ENCODE measurements at places on chromosomes 2 and 18. TPM values are rescaled to one million over a fixed set of nuclear protein-coding genes. Genes with fewer than 3 reads are reported as not detected.

- peak; percentile 27 for DNase-seq
Measured at GRCh38 chr2:27379836-27380625, 503 bp downstream of the ZNF513 start.

VIT gene
- 7.4 TPM for total RNA-seq

DNA sequence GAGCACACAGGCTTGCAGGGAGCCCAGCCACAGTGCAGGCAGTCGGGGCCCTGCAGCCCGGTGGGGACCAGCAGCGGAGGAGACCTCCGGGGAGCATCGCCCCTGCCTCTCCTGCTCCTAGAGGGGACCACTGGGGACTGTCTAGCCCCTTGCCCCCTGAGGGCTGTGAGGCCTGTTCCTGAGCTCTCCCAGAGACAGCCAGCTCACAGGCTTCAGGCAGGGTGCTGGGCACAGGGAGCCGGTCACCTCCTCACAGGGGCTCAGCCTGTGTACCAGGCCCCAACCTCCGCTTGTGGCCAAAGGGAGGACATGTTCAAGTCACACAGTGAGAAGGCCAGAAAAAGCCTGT lies 3.5 kb upstream of the NMUR1 start:
- DNase-seq, result no peak

CHRND gene
- total RNA-seq, result 2.4 TPM

SNORC gene
- total RNA-seq, result 0.30 TPM

DNA sequence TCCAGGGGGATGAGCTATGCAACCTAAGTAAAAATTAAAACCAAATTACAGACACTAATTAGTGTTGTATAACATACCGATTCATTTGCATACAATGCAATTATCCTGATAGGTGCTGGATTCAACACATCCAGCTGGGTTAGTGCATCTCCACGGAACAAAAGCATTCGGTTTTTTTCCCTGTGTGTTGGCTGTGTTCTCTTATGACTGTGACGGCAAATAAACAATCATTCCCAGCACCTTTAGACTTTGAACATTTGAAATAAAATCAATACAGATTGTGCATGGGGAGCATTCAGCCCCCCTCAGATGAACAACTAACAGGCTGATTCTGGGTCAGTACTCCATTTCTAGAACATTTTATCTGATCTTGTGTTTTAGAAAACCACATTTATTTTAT lies 22.7 kb downstream of the FAM124B start:
- no peak for DNase-seq

- no peak for DNase-seq
Measured at GRCh38 chr2:172829229-172829628, 93.6 kb downstream of the RAPGEF4 start.

PLCD4 gene
- total RNA-seq, result 2.8 TPM

CYP27A1 gene
- total RNA-seq, result 10.8 TPM

GRCh38 chr2:242030226-242030575 lies 160.7 kb downstream of the RTP5 start:
- no peak for DNase-seq

DNA sequence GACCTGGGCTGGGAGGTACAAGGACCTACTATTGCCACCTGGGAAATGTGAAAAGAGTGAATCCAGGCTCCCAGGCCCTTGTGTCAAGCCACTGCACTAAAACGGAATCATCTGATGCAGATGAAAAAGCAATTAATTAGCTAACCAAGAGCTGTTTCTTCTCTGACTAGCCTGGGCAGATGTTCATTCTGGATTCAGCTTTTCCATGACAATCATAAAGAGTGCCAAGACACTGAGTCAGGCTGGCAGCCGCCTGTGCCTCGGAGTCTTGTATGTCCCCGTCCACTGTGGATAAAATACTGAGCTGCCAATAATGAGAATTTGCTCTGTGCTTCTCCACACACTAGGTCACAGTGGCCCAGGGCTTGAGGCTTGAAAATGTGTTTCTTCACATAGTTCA lies 21.7 kb upstream of the LCLAT1 start:
- peak; percentile 58 for DNase-seq

DNA sequence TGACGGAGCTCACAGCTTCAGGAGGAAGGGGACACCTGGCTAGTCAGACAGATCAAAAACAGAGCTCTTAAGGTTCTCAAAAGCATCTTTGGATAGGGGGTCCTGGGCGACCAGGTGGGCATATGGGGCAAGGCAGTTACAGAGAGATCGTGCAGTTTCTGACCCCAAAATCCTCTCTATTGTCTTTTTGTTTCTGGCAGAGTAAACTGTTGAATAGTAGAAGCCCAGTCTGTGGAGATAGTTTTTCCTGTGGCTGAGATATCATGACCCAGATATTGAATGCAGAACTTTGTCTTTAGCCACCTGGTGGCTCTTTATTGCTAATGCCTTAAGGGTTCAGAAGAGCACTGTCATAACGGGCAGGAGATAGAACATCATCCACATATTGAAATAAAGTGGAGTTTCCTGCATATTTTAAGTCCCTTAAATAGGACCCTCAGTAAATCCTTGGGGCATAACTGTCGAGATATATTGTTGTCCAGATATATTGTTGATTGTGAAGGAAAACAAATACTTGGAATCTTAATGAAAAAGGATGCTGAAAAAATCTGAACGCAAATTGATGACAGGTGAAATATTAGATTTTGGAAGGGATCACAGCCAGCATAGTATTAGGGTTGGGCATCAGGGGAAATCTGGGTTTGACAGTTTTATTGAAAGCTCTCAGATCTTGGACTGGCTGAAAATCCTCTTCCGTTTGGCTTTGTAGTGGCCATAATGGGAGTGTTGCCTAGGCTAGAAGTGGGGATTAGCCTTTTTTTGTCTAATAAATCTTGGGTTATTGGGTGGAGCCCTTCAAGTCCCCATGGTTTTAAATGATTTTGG lies 14.1 kb upstream of the ZDBF2 start:
- DNase-seq, result no peak

- DNase-seq, result no peak
Measured at GRCh38 chr18:79343567-79344207, 52.0 kb upstream of the NFATC1 start.

HNMT gene
- total RNA-seq, result 73.7 TPM

DNA sequence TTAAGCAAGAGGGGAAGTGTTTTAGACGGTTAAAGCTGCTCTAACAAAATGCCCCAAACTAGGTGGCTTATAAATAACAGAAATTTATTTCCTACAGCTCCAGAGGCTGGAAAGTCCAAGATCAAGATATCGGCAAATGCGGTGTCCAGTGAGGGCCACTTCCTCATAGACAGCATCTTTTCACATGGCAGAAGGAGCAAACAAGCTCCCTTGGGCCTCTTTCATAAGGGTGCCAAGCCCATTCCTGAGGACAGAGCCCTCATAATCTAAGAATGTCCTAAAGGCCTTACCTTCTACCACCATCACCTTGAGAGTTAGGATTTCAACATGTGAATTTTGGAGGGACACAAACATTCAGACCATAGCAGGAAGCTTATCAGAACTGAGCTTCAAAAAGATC lies 57.3 kb upstream of the PPP1CB start:
- no peak for DNase-seq

MARCO gene
- total RNA-seq, result 1.7 TPM

GCA gene
- 26.9 TPM for total RNA-seq

USP14 gene
- 29.7 TPM for total RNA-seq

DNA sequence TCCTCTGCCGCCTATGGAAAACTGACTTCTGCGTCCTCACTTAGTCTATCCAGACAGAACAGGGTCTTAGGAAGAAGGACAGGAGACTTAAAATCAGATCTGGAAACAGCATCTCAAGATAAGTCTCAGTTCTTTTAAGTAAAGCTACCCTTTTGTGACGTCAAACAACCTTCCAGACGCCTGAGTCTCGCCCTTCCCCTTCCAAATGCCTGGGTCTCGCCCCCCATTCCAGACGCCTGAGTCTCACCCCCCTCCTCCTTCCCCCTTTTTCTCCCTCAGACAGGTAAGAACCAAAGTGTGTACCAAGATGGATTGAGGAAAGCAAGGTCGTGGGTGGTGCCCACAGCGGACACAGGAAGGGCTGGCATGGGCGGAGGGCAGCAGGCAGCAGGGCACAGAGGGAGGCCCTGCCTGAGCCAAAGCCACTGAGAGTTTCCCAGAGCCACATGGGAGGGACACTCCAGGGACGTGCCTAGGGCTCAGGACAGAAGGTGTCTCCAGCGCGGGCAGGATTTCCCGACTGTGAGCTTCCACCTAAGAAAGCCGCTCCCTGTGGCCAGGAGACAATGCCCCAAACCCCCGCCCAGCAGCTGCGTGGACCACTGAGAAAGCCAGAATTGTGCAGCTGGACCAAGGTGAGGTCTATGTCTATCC lies 51.3 kb downstream of the ANKMY1 start:
- DNase-seq, result no peak

HES6 gene
- total RNA-seq, result 1.8 TPM

CSRNP3 gene
- total RNA-seq, result 5.5 TPM

Data from skin of body (tissue), 3 donors.